ENCODE measurements at places on chromosomes 2 and 18.

DNA sequence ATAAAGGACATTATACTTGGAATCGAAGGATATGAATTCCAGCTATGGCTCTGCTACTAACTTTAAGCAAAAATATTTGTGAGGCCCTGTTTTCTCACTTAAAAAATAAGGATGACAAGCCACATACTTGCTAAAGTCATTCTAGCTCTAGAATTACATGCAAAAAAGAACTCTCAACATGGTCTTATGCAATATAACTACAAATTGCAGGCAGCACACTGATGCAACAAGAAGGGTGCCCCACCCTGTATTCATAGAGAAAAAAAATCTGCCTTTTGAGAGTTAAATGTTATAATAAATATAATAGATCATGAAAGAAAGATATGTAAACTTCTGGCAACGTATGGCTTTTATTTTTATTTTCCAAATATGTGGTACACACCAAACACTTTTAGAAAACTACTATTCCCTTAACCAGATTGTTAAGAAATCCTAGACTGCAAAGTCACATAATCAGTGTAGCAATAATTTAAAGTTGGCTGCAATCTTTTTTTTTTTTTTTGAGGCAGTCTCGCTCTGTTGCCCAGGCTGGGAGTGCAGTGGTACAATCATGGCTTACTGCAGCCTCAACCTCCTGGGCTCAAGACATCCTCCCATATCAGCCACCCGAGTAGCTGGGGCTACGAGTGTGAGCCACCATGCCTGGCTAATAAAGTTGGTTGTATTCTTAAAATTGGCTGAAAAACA, 40.2 kb upstream of the WDSUB1 start:
- DNase-seq, result no peak

GRCh38 chr2:108974674-108975073, 14.3 kb downstream of the EDAR start:
- DNase-seq, result no peak

GRCh38 chr2:85698880-85699254, 4.7 kb downstream of the GNLY start:
- DNase-seq, result no peak

- no peak for DNase-seq
These were observed 2.8 kb downstream of the ETAA1 start for GRCh38 chr2:67399831-67400489.

- no peak for DNase-seq
These were observed 23.0 kb downstream of the CYTIP start for GRCh38 chr2:157420771-157421323.

- DNase-seq, result no peak
These were observed 55.2 kb upstream of the SEMA4C start for GRCh38 chr2:96924775-96925747.

DNA sequence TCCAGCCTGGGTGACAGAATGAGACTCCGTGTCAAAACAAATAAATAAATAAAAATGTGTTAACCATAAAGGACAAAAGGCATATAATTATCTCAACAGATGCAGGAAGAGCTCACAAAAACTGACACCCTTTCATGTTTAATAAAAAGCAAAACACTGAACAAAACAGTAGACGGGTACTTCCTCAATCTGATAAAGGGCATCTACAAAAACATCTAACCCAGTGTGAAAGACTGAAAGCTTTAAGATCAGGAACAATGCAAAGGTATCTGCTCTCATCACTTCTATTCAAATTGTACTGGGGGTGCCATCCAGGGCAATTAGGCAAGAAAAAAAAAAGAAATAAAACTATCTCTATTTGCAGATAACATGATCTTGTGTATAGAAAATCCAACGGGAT, 11.7 kb upstream of the NCL start:
- DNase-seq, result no peak

DNA sequence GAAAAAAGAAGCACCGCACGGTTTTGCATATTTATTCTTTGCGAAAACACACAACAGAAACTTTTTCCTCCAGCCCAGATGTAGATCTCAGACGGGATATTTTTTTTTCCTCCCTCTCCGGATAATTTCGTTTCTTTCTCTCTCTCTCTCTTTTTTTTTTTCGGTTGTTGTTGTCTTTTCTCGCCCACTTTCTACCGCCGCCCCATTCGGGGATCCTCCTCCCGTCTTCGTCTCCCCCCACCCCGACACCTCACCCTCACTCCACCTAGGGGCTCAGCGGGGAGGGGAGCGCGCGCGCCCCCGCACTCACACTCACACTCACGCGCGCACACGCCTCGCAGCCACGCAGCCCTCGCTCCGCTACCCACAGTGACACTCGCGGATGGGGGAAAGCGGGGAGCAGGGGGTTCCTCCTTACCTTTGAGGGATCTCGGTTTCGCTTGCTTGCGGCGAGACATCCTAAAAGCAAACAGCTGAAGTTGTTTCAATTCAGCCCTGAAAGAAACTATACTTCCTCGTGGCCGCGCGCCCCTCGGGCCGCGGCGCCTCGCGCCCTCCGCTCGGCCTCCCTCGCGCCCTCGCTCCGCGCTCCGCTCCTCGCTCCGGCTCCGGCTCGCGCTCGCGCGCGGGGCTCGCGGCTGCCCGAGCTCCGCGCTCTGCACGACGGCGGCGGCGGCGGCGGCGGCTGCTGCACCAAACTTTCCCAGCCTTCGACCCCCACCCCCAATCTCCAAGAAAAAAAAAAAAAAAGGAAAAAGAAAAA, 1.3 kb downstream of the ZNF521 start:
- DNase-seq, result peak; percentile 38

- DNase-seq, result no peak
These were observed 83.0 kb downstream of the MARCO start for GRCh38 chr2:119025013-119025412.

DNA sequence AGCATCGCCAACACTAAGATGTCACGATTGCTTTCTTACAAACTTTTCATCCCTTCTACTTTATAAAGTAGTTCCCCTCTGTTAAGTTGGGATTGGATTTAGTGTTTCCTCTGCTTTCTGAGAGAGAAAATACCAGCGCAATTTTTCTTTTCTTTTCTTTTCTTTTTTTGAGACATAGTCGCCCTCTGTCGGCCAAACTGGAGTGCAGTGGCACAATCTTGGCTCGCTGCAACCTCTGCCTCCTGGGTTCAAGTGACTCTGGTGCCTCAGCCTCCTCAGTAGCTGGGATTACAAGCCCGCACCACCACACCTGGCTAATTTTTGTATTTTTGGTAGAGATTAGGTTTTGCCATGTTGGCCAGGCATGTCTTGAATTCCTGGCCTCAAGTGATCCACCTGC, 9.0 kb downstream of the RELCH start:
- DNase-seq, result no peak

Measured in foreskin melanocyte (primary cell).